HCEC 1CT (cell line): ENCODE measurements at places on chromosomes 5 and 9.

GRCh38 chr5:1321576-1321975 is 23.3 kb downstream of the CLPTM1L start:
- DNase-seq = no peak

GRCh38 chr9:114925672-114926071 is 4.7 kb downstream of the TNFSF8 start:
- DNase-seq = no peak

- peak; percentile 58 for DNase-seq
These were observed 316.2 kb upstream of the CLINT1 start for GRCh38 chr5:158174918-158175851.

- peak; percentile 22 for DNase-seq
These were observed 120.2 kb upstream of the TRIM32 start for GRCh38 chr9:116566677-116567488.
